ENCODE measurements at places on chromosomes 6 and 20. TPM values are rescaled to one million over a fixed set of nuclear protein-coding genes. Genes with fewer than 3 reads are reported as not detected.

DNA sequence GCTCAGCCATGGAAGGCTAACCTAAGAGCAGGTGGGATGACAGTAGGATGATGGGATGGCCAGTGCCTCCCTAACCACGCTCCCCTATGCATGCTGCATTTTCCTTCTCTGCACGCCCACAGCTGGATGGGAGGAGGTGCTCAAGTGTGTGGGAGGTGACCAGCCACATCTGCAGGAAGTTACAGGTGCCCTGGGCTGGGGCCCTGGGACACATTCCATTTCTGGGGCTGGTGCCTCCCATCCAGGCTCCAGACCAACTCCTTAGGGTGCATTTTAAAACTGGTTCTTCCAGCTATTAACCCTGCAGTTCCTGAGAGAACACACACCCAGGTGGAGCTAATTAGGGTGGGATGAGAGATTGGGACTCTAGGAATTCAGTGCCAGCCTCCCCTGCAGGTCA lies 135.3 kb upstream of the ARMC2 start:
- no peak for DNase-seq

DNA sequence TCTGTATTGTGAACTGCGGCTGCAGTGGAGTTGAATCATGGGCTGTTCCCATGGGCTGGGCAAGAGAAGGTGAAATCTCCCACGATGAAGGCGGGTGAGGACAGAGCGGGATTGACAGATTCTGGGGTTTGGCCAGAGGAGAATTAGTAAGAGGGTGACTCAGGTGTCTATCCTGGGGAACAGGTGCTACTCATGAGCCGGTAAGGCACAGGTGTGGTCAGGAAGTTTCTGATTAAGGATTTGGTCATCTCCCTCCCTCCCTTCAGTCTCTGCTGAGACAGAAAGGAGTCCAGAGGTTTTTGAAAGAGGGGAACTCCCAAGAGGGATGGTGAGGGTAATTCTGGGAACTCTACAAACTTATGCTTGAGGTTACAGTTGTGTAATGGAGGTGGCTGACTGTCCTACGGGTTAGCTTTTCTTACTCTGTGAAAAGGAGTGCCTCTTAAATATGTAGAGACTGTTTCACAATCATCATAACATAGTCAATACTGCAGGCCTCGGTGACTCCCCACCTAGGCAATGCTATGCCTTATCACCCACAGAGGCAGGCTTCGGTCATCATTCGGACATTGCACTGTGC lies 31.5 kb downstream of the SERPINB1 start:
- no peak for DNase-seq

- no peak for DNase-seq
These were observed 9.0 kb upstream of the ZNF217 start for GRCh38 chr20:53602661-53603060.

DNA sequence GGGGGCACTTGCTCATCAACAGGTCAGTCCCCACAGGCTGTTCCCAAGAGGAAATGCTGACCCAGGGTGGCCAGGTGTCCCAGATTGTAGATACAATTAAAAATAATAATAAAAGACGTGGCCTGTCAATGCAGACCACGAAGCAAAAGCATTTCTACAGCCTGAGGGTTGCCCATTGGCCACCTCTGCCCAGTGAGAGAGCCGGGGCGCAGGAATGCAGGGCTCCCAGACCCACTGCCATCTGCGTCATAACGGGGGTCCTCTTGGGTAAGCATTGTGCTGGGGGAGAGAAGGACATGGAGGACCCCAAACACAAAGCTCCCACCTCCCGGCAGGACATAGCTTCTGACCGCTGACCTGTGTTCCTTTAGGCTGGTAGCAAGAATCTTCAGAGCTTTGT lies 22.9 kb upstream of the AFDN start:
- no peak for DNase-seq

- DNase-seq = no peak
These were observed 46.3 kb upstream of the NHSL1 start for GRCh38 chr6:138545621-138545980.

DNA sequence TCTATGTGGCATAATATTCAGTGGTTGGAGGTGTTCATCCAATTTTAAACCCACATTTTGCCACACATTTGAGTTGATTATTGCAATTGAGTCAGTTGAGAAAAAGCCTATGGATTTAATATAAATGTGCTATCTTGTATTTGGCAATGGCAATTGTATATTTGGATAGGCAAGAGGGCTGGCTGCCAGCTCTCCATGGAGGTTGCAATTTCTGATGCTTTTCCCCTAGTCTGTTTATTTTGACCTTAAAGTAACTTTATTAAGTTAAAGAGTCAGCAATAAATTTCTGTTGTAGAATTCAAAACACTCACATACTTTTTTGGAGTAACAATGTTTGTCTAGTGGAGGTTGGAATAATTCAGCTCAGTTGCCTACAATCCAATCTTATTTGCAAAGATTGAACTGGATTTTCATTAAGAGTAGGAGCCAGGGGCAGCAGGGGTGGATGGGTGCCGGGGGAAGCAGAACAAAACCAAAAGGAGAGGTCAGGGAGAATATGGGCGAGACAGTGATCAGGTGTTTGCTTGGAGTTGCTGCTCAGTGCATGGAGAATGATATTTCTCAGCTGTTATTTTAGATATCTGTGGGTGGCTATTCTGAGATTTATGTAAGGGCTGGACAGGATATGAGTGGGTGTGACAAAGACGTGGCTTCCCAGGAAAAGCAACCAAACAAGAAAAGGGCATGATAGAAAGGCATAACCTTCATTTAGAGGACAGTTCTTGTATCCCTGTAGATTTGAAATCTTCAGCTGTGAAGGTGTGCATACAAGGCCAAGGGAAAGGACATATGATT lies 163.0 kb downstream of the HDGFL1 start:
- no peak for DNase-seq

DNA sequence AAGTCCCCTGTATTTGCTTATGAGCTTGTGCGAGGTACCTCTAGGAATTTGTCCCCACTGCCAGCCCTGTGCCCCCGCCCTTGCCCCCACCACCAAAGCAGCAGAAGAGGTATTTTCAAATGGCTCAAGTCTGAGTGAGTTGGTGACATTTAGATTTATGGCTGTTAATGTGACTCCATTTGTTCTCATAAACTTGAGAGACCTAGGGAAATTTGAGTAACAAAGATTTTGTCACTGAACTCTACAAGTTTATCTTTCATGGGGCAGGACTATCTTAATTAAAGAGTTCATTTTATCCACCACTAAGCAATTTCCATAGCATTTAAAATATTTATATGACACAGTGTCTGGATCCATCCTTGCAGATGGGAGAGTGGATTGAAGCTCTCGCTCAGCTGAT lies 108.5 kb downstream of the PRND start:
- no peak for DNase-seq

DNA sequence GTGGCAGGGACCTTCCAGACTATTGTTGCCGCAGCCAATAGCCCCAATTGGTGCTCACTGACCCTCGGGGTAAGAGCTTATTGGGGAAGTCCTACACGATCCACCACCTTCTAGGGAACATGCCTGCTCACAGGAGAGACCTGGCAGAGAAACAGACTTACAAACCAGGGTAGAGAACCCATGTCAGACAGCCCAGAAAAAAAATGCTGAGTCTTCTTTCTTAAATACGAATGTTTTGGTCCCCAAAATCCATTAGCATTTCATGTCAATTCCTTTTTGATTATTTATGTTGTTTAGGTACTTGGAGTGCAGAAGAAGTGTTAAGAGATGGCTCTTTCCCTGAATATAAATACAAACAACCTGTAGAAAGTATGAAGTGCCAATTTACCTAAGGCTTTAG lies 84.9 kb upstream of the PDE10A start:
- no peak for DNase-seq

- no peak for DNase-seq
These were observed 8.4 kb upstream of the ZBTB24 start for GRCh38 chr6:109491207-109491938.

DNA sequence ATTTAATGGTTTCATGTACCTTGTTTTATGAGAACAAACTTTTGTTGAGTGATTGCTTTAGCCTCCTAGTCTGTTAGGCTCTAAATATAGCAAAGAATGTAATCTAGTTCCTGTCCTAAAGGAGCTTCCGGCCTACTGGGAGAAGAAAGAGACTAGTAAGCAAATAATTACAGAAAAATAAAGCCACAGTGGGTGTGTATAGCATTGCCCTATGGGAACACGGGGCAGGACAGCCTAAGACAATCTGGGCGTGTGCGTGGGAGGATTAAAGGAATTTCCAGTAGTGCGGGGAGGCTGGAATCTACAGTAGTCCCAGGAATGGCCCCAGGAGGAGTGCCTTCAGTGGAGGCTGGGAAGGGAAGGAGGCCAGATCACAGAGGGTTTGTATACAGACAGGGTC lies 98.1 kb upstream of the AKAP12 start:
- DNase-seq = no peak

Gene GPX5
- total RNA-seq = not detected

Gene ME1
- total RNA-seq = 1.4 TPM

Gene PRPH2
- 5.0 TPM for total RNA-seq

Gene CDC5L
- 55.7 TPM for total RNA-seq

Gene TRDN
- 0.94 TPM for total RNA-seq

Gene CLVS2
- total RNA-seq = 56.1 TPM
